ENCODE measurements at places on chromosomes 1 and 21. TPM values are rescaled to one million over a fixed set of nuclear protein-coding genes. Genes with fewer than 3 reads are reported as not detected.

Gene TRIM46
- total RNA-seq, result 3.9 TPM

GRCh38 chr1:150156868-150157603 is 7.3 kb downstream of the PLEKHO1 start:
- no peak for DNase-seq

- no peak for DNase-seq
Observed at GRCh38 chr1:208235356-208235981, 8.7 kb downstream of the PLXNA2 start.

- DNase-seq, result peak; percentile 51
Observed at GRCh38 chr1:55214212-55214933, 791 bp downstream of the USP24 start.

DNA sequence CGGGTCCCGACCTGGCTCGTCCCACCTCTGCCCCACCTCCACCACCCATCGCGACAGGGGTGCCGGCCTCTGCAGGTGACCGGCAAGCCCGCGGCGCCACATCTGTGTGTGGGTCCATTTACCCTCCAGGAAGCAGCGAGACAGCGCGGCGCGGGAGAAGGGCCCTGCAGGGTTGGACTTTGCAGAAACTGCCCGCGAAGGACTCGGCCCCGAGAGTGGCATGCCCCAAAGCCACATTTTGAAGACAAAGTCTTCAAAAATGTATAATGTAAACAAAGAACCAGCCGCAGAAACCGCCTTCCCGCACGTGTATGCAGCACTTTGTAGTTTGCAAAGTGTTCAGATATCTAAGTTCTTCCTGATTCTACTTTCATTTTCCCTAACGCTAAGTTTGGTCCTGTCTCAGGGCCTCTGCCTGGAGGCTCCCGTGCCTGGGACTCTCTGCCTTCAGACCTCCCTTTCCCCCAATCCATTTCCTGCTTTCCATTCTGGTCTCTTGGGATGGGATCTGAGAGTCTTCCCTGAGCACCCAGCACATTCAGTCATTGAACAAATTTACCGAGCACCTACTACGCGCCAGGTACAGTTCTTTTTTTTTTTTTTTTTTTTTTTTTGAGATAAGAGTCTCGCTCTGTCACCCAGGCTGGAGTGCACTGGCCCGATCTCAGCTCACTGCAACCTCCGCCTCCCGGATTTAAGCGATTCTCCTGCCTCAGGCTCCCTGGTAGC is 524 bp upstream of the TMCO4 start:
- peak; percentile 37 for DNase-seq

DNA sequence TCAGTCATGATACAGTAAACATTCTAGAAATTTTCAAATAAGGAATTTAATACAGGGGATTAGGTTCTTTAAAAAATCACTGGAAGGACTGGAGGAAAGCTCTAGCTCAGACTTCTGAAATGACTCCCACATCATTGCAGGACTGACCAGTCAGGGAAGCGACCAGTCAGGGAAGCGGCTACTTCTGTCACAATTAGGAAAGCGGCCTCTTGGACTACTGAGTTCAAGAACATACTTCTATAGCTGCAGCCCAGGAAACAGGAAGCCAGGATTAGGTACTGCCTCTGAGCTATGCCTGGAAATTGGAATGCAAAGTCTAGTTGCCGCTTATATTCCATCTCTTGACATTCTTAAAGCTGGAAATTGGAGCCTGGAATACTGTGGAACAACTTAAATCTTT is 45.5 kb downstream of the USP25 start:
- no peak for DNase-seq

- no peak for DNase-seq
Observed at GRCh38 chr21:23887725-23888306, 1719.5 kb downstream of the MRPL39 start.

DNA sequence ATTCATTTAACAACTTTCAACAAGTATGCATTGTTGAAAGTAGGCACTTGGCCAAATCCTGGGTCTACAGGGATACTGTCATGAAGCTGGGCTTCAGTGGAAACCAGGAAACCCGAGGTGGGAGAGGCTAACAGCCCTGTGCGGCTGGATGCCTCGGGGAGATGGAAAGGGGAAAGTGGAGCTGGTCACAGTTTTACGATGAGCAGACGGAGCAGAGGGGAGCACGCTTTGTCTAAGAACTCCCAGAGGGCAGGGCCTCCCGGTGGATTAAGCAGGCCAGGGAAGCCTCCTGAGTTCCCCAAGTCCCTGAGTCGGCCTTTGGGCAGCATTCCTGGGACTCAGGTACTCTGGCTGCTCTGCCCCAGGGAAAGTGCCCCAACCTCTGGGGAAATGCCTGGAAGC is 23.8 kb downstream of the STUM start:
- DNase-seq, result no peak

DNA sequence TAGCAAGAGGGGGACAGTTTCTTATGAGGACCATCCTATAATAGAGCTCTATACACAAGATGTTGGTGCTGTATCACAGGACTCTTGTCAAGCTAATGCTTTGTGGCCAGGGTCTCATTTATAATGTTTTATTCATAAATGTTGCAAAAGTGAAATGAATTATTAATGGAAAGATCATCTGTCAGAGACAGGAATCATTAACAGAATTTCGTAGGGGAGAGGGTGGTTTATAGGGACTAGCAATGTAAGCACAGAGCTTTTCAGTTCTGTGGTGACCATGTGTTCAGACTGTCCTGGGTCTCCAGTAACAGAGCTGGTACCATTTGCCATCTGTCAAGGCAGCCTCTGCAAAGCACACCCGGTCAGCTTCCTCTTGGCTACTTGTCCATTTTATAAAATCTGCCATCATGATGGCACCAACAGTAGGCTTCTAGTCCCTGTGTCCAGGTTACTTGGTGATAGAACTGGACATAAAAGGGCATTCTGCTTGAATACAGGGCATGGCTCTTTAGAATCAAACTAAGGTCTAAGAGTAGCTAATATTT is 36.2 kb downstream of the LPAR3 start:
- no peak for DNase-seq

- no peak for DNase-seq
Observed at GRCh38 chr1:64595871-64596515, 126.1 kb downstream of the CACHD1 start.

GRCh38 chr1:212470059-212470458 is 37.3 kb downstream of the NENF start:
- DNase-seq, result no peak

Gene S100A8
- total RNA-seq, result not detected

Gene RAB42
- not detected for total RNA-seq

DNA sequence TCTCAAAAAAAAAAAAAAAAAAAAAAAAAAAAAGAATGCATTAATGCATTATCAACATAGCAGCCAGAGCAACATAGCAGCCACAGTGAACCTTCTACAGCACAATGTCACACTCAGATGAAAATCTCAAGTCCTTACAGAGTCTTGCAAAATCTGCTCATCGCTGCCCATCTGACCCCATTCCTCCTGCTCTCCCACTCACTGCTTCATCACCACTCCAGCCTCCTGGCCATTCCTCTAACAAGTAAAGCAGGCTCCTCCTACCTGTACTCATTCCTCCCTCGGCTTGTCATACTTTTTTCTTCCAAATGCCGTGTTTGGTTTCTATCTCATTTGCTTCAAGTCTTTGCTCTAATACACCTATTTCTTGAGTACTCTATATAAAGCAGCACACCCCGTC is 29.5 kb downstream of the BRINP2 start:
- no peak for DNase-seq

- DNase-seq, result no peak
Observed at GRCh38 chr1:117669572-117669971, 63.7 kb downstream of the TENT5C start.

GRCh38 chr1:59202455-59202854 is 94.4 kb upstream of the FGGY start:
- DNase-seq, result no peak

GRCh38 chr1:223031733-223032601 is 111.1 kb downstream of the TLR5 start:
- DNase-seq, result no peak

- no peak for DNase-seq
Observed at GRCh38 chr21:38349111-38349746, 92.4 kb downstream of the KCNJ15 start.

- no peak for DNase-seq
Observed at GRCh38 chr1:39569034-39569433, 7.6 kb downstream of the PABPC4 start.

DNA sequence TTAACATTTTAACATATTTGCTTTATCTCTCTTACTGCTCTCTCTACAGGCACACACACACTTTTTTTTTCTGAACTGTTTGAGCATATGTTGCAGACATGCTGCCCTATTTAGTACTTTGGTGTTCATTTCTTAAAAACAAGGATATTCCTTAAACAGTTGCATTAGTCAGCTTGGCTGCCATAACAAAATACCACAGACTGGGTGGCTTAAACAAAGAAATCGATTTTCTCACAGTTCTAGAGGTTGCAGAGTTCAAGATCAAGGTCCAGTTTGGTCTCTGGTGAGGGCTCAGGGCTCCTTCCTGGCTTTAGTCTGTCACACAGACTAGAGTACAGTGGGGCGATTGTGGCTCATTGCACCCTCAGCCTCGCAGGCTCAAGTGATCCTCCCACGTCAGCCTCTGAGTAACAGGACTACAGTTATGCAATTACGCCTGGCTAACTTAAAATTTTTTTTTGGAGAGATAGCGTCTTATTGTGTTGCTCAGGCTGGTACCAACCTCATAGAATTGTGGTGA is 46.7 kb downstream of the RPRD2 start:
- DNase-seq, result no peak

DNA sequence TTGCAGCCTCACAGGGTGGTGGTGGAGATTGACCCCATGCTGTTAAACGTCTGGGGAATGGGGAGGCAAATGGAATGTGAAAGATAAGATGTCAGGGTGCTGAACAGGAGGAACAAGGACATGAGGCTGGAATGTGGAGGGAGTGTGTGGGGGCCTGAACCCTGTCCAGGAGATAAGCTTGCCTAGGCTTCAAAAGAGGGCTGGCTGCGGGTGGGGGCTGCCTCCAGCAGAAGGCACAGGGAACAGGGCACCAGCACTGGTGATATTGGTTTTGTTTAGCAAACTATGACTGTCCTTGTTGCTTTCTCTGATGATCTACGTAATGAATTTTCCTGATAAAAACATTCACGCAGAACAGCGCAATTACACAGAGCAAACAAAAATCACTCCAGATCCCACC is 52.4 kb upstream of the LRP8 start:
- no peak for DNase-seq

Gene SIK1
- 4.6 TPM for total RNA-seq

Gene NES
- total RNA-seq, result not detected

DNA sequence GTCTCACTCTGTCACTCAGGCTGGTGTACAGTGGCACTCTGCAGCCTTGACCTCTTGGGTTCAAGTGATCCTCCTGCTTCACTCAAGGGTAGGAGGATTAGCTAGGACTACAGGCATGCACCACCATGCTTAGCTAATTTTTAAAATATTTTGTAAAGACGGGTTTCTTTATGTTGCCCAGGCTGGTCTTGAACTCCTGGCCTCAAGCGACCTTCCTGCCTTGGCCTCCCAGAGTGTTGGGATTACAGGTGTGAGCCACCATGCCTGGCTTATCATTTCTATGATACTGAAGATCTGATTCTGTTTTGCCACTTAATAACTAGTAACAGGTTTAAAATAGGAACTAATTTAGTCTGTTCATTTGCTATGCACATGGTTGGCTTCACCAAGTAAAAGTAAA is 33.6 kb downstream of the GNAI3 start:
- no peak for DNase-seq

- no peak for DNase-seq
Observed at GRCh38 chr21:41663805-41664788, 102.8 kb downstream of the RIPK4 start.

GRCh38 chr1:234413990-234414389 is 40.7 kb downstream of the COA6 start:
- no peak for DNase-seq

Gene DNM3
- 0.30 TPM for total RNA-seq

DNA sequence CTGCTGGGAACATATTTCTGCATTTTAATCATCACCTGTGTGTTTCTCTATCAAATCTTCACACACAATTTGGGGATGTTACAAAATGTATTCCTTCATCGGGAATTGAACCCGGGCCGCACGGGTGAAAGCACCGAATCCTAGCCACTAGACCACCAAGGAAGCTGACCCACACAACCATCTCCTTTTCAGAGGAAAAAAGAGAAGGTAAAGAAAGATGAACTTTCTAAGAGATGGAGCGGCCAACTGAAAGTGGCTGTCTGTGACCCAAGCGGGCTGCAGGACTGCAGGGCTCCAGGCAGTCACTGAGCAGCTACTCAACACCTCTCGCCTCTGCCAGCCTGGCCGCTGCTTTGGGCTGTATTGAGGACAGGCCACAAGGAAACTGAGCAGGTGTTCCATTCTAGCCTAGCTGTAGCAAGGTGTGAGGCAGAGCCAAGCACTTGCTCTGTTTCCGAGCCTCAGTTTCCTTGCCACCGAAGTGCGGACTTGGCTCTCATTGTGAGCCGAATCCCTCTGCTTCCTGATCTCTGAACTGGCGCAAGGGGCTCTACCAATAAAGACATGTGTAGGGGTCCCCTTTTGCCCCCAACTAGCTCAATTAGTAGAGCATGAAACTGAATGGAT is 156.9 kb upstream of the NBPF11 start:
- no peak for DNase-seq

DNA sequence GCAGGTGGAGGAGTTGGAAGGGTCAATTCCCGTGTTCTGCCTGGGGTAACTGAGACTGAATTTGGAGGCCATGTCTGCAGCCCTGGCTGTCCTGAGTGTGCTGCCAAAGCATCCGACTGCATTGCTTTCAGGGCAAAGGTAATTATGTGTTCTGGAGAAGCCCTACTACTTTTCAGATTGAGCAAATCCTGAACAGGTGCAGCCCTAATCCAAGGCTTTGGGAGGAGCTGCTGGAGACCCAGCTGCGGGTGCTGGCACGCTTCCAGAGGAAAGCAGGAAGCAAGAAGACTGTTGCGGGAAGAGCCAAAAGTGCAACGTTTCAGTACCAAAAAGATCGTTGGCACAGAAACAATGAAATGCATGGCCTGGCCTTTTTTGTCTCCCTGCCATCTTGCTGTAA is 73.7 kb upstream of the NRIP1 start:
- no peak for DNase-seq

Gene OR10J4
- total RNA-seq, result not detected

Gene RORC
- not detected for total RNA-seq

GRCh38 chr1:34511802-34512201 is 243.0 kb upstream of the GJB5 start:
- DNase-seq, result peak; percentile 1
